Activated CD4-positive, alpha-beta memory T cell treated with anti-CD3 and anti-CD28 coated beads, Interleukin-2, amount 10 ng/mL, durations not matched to agents 7 days and 5 days (primary cell): ENCODE measurements at places on chromosomes 1 and 21. TPM values are rescaled to one million over a fixed set of nuclear protein-coding genes. Genes with fewer than 3 reads are reported as not detected.

DNA sequence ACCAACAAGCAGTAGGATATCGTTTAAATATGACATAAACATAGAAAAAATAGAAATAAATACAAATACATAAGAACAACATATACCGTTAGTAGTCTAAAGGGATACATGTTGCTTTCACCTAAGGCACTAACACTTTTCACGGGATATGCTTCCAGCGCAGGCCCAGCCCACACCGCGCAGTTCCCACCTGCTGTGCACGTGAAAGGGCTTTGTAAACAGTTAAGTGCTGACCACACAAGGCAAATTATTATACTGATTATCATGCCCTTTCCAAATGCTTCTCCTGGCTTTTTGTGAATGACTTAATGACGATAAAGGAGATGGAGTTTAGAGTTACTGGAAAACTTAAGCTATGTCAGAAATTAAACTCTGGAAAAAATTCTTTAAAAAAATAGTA, 11.3 kb upstream of the IL22RA1 start:
- H3K27ac ChIP-seq: no peak overlapping the region
- no peaks in the 10 kb centered on the region for H3K36me3 ChIP-seq
- H3K4me3 ChIP-seq: no peak overlapping the region
- DNase-seq: no peak
- H3K27me3 ChIP-seq: peaks cover 22% of the 10 kb centered on the region

DNA sequence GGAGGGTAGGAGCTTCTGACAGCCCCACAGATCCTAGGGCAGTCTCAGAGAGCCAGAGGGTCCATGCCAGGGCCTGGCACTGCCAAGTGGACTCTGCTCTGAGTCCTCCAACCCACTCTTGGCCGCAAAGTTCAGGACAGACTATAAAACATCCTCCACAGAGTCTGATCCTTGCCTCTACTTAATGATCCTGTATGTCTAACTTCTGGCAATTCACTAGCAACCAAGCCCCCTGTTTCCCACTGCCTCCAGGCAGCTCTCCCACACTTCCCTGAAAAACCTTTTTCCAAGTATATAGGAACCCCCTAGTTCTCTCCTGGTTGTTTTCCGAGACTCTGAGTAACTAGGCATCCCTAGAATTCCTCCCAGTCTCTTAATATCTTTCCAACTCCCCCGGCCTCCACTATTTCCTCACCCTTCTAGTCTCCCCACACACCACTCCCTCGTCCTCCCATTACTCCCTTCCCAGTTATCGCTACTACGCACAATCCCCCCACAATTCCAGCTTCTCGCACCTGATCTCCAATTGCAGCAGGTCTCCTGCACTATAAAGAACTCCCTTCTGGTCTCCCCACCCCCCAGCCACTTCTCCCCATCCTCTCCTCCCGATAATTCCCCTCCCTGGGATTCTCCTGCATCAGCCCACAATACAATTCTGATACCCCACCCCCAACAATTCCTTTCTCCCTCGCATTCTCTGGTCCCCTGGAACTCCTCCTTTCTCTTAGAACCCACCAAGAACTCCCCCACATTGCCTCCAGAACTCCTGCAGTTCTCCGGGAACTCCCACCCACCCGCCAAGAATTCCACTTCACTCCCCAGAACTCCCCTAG, 574 bp downstream of the IGSF9 start:
- peaks cover 5% of the 10 kb centered on the region for H3K4me1 ChIP-seq
- no peak for DNase-seq
- H3K36me3 ChIP-seq: no peaks in the 10 kb centered on the region
- H3K4me3 ChIP-seq: no peak overlapping the region
- H3K27ac ChIP-seq: no peak overlapping the region

- peak; percentile 74 for DNase-seq
- H3K4me3 ChIP-seq: peak overlapping the region; percentile 96
- H3K4me1 ChIP-seq: peaks cover 35% of the 10 kb centered on the region
- H3K36me3 ChIP-seq: peaks cover 39% of the 10 kb centered on the region
- H3K27me3 ChIP-seq: no peaks in the 10 kb centered on the region
Measured at GRCh38 chr1:109425391-109426280, 612 bp downstream of the PSMA5 start.

- no peak for DNase-seq
- H3K27ac ChIP-seq: no peak overlapping the region
- no peaks in the 10 kb centered on the region for H3K36me3 ChIP-seq
- H3K4me1 ChIP-seq: no peaks in the 10 kb centered on the region
- no peak overlapping the region for H3K4me3 ChIP-seq
Measured at GRCh38 chr21:30072496-30072895, 94.1 kb downstream of the CLDN17 start.

DNA sequence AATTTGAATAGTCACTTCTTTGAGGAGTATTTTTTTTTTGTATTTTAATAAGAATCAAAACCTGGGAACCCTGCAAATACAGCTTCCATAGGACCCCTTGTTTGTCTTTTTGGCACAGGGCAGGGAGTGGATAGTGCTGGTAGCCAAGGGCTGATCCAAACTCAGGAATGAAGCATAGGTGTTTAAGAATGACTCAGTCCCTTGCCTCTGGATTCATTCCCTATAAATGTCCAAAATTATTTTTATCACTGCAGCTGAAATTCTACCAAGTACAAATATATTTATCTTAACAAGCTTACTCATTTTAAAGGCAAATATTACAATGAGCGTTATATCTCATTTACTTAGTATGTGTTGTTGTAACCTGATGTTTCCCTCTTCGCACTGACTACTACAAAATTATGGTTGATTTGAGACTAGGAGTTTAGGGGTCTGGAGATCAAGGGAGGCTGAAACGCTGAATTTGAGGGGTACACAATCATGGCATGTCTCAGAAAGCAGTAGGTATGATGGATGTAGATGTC, 278.6 kb upstream of the LYPLAL1 start:
- H3K36me3 ChIP-seq: no peaks in the 10 kb centered on the region
- H3K27me3 ChIP-seq: no peaks in the 10 kb centered on the region
- no peak overlapping the region for H3K4me3 ChIP-seq
- no peaks in the 10 kb centered on the region for H3K4me1 ChIP-seq
- DNase-seq: no peak

DNA sequence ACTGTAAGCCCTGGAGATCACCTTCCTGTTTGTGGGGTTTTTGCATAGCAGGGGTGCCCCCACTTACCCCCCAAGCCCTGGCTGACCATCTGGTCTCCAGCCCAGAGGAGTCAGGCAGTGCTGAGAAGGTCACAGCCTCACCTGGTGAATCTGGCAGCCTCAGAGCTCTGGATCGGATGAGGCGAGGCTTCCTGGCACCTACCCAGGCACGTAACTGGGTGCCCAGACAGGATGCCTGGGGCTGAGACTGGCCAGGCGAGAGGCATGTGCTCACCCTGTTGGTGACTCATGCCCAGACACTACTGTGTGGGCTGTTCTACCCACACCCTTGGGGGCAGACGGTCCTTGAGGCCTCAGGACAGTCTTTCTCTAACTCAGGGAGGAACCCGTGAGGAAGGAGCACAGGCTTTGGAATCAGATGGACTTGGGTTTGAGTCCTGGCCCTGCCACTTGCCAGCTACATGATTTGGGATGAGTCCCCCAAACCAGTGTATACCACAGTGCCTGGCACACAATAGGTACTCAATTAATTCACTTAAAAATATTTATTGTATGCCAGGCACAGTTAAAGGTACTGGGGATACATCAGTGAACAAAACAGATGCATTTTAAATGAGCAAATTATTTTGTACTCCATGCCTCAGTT, 15.1 kb upstream of the PADI3 start:
- DNase-seq: no peak
- no peaks in the 10 kb centered on the region for H3K27me3 ChIP-seq
- no peak overlapping the region for H3K4me3 ChIP-seq
- H3K4me1 ChIP-seq: no peaks in the 10 kb centered on the region
- H3K36me3 ChIP-seq: no peaks in the 10 kb centered on the region
- H3K27ac ChIP-seq: no peak overlapping the region

- DNase-seq: no peak
- H3K4me3 ChIP-seq: no peak overlapping the region
- H3K4me1 ChIP-seq: peaks cover 21% of the 10 kb centered on the region
- no peaks in the 10 kb centered on the region for H3K36me3 ChIP-seq
- no peak overlapping the region for H3K27ac ChIP-seq
Measured at GRCh38 chr1:53110370-53111072, 31.9 kb downstream of the SLC1A7 start.

GRCh38 chr1:230149751-230150584, 82.9 kb downstream of the GALNT2 start:
- H3K36me3 ChIP-seq: no peaks in the 10 kb centered on the region
- peaks cover 6% of the 10 kb centered on the region for H3K4me1 ChIP-seq
- H3K27ac ChIP-seq: no peak overlapping the region
- H3K4me3 ChIP-seq: no peak overlapping the region
- H3K27me3 ChIP-seq: no peaks in the 10 kb centered on the region
- no peak for DNase-seq

DNA sequence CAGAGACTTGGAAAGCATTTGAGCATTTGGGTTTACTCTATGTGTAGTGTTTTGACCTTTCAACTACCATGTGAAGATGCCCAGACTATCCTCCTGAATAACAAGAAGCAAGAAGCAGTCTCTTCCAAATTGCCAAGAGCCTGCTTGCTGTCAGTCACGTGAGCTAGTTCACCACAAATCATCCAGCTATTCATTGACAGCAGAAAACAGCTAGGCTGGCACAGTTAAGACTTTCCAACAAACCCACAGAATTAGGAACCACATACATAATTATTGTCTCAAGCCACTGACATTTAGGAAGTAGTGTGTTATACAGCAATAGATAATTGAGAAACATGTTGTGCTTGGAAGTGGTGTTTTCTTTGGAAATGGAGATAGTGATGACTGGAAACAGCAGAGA, 1652.0 kb downstream of the NCAM2 start:
- H3K4me1 ChIP-seq: no peaks in the 10 kb centered on the region
- no peak overlapping the region for H3K27ac ChIP-seq
- H3K4me3 ChIP-seq: no peak overlapping the region
- no peak for DNase-seq
- H3K27me3 ChIP-seq: no peaks in the 10 kb centered on the region

DNA sequence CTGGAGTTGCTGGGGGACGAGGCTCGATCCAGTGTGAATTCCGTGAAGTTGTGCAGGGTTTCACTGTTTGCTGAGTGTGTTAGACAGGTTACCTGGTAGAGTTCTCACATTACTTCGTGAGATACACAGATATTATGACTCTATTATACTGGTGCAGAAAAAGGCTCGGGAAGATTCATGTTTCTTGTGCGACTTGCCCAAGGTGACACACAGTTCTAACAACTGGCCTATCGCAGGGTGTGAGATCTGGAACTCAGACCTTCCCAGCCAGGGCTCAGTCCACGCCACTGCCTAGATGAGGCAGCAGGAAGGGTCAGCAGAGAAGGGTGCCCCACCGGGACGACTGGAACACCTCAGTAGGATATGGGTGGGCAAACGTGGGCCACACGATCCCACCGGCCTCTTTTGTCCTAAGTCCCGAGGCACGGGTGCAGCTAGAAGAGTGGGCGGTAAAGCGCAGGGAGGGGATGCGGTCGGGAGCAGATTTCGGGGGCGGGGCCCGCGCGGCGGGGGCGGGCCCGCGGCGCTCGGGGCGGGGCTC, 296 bp upstream of the RNPEP start:
- H3K27me3 ChIP-seq: no peaks in the 10 kb centered on the region
- H3K27ac ChIP-seq: peak overlapping the region; percentile 74
- peak; percentile 78 for DNase-seq

Gene DISP1
- 1.4 TPM for total RNA-seq
